ENCODE measurements at places on chromosomes 16 and 17.

- DNase-seq = no peak
Measured at GRCh38 chr16:81405702-81406113, 38.9 kb upstream of the CMIP start.

- DNase-seq = no peak
Measured at GRCh38 chr17:82775001-82775823, 23.3 kb downstream of the TBCD start.

DNA sequence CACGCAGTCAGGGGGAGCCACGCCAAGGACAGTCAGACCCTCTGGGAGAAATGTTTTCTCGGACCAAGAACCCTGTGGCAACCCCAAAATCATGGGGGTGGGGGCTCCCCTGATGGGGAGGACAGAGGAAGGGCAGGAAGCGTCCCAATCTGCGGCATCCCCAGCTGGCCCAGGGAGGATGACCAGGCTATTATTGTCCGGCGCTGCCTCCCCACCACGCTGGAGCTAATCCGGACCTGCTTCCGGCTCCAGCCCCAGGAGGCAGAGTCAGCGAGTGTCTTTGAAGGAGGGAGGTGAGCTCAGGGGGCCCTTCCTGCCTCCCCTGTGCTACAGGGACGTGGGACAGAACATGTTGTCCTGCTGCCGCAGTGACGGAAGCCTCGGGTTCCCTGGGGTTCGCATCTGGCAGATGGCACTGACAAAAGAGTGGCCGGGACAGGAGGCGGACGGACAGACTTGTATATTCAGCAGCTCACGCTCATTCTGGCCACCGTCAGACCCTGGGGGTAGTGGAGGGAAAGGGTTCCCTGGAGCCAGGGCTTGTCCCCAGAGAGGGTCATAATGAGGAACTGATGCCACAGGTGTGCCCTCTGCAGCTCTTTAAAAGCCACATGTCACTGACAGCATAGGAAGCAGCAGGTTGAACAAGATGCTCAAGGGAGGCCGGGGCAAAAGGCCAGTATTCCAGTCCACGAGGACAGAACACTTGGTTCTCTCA is 54.3 kb upstream of the CDC42EP4 start:
- no peak for DNase-seq

- peak; percentile 93 for DNase-seq
Measured at GRCh38 chr16:450785-451512, 25.5 kb downstream of the RAB11FIP3 start.

DNA sequence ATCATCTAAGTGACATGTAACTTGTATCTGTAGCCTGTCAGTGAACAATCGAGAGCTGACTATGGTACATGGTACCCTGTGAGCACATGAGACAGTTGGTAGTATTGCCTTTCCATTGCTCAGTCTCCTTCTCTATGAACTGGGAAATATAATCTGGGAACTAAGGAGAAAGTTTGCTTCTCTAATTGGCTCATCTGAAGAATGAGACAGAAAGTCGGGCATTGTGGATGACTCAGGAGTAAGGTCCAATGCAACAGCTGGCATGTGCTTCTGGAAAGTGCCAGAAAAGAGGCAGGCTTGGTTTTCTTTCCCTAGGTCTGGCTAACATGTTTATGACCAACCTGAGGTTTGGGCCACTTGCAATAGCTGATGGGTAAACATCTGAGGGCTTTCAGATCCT is 51.9 kb downstream of the ZZEF1 start:
- no peak for DNase-seq

DNA sequence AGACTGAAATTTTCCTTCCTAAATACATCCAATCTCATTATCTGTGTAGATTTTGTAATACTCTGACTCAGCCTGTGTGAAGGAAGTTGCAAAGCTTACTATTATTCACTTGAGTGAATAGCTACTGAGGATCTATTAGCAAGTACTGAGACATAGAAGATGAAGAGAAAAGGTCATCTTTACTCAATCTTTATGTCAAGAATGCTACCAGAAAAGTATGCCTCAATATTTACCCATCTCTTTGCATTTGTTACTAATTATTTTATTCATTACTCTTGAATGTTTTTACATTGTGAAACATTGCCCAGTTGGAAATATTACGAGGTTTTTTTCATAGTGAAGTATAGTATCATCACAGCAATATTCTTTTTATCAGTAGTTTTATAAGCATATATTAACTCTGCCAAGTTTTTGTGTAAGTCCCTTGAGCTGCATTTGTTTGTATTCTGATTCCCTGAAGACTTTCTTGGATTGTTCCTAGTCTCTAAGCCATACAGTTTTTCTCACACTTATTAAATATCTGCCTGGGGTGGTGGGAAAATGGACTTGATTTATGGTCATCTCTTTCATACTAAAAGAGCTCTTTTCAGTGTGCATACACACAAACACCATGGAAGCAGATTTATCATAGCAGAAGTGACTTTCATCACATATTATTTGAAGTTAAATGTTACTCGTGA is 110.4 kb downstream of the MRTFB start:
- no peak for DNase-seq

GRCh38 chr17:21035406-21035805 is 7.4 kb downstream of the USP22 start:
- no peak for DNase-seq

- DNase-seq = no peak
Measured at GRCh38 chr17:16352303-16352666, 984 bp downstream of the CENPV start.

DNA sequence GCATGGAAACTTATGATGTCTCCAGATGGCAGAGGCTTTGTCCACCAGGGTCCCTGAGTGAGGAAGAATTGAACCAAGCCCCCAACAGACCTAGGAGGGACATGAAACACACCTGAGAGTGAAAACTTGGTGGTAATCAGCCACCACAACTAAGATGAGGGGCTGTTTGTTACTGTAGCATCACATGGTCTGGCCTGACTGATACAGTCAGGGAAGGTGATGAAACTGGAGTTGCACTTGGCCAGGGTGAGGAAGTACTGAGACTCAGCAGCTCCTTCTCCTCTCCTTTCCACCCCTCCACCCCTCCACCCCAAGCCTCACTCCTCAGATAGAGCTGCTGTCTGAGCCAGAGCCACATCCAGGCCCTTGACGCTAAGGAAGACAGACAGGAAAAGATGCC is 37.2 kb downstream of the C16orf82 start:
- no peak for DNase-seq

- DNase-seq = no peak
Measured at GRCh38 chr17:11331547-11332513, 90.8 kb downstream of the SHISA6 start.

GRCh38 chr16:78200023-78200389 is 100.6 kb downstream of the WWOX start:
- DNase-seq = no peak

DNA sequence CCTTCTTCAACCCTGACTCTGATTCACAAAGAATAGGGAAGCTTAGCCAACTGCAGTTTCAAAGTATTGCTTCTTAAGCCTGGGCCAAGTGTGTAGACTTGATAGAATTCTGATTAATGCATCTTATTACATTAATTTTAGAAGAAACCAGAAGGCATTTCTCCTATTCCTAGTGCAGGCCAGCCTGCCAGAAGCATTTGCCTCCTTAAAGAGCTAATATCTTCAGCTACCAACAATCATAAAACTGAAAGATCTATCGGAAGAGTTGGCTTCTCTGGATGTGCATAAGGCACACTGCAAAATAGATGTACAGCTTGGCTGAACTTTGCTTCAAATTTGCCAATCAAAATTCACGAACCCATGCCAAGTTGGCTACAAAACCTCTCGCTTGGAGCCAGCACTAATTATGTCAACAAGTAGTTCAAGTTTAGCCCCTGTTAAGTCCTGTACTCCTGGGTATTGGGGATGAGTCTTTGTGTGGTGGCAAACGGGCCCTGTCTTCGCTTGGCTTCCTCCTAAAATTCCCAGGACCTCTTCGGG is 717.8 kb downstream of the WWOX start:
- no peak for DNase-seq

DNA sequence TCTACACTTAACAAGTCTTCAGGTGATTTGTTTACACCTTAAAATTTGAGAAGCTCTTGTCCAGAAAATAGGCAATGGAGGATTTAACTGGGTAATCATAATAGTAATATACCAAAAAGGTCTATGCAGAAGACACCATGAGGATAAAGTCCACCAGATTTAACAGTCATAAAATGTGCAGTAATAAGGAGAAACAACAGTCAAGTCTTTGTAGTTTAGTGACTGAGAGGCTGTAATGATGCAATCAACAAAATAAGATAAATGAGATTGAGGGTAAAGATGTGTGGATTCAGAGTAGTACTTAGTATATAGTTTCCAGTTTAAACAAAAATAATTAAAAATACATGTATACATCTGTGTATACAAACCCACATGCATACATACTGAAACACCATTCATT is 91.2 kb downstream of the STXBP4 start:
- DNase-seq = no peak

DNA sequence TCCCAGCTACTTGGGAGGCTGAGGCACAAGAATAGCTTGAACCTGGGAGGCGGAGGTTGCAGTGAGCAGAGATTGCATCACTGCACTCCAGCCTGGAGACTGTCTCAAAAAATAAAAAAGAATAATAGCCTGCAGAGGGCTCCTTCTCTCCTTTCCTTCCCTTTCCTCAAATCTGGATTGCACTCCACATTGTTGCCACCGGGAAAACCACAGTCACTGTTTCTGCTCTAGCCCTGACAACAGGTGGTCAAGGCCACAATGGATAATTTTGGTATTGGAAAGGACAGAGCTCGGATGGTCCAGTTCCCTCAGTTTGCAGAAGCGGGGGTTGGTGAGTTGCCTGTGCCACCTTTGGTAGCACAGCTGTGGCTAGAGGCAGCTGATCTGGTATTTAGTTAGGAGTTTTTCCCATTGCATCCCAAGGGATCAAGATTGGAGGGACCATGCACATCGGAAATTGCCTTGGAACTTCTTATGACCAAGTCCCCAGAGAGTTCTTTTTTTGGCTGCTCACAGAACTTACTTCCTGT is 44.7 kb upstream of the PRSS54 start:
- DNase-seq = no peak

- DNase-seq = no peak
Measured at GRCh38 chr17:34885076-34885475, 76.2 kb downstream of the CCT6B start.

DNA sequence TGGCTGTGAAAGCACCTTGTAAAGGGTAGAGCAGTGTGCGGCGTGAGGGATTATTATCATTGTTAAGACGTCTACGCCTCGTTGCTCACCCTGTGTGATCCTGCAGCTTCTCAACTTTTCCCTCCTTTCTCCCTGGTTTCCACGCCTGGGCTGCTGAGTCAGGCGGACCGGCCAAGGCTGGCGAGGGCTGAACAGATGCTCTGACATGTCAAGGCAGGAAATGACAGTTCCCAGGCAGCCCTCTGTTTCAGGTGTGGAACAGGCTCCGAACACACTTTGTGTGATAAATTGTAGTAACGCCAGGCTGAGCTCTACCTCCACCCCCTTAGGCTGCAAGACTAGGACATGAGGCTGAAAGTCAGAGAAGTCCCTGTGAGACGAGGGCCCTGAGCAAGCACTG is 46.0 kb upstream of the TBX2 start:
- DNase-seq = no peak

- no peak for DNase-seq
Measured at GRCh38 chr17:28193241-28193640, 125.8 kb upstream of the TMEM97 start.

DNA sequence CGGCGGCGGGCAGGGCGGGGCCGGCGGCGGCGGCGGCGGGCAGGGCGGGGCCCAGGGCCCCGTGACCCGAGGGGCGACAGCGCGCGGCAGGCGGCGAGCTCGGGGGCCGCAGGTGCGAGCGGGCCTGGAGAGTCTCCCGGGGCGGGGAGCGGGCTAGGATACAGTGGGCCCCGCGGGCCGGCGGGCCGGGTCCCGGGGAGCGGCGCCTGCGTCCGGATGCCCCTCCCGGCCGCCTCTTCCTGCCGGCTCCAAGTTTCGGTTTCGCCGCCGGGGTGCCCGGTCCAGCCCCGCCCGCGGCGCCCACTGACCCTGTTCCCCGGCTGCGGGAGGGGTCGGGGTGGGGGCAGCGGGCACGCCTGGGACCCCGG is at the start of gene RNF213:
TSS of gene RNF213 (plus strand) at position 62 of the 368 bp plus-strand sequence. CDS start 2,830 bp downstream, outside the sequence.
- no peak for DNase-seq

GRCh38 chr17:7348478-7349242 is 3.3 kb upstream of the KCTD11 start:
- no peak for DNase-seq

DNA sequence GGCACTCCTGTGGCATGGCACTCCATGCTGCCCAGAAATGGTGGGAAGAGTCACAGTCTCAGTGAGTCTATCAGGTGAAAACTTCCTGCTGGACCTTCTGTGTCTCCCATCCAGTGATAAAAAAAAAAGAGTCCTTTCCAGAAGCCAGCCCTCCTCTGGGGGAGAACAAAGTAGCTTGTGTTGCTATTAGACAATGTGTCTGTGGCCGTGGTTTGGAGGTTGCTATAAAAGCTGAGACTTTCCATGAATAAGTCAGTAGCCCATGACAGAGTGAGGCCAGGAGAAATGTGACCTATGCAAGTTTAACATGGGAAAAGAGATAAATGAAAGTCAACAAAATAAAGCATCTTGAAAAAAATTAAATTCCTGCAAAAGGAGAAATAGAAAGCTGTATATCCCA is 250.7 kb upstream of the MON1B start:
- no peak for DNase-seq

- no peak for DNase-seq
Measured at GRCh38 chr17:70422862-70423261, 253.5 kb downstream of the KCNJ2 start.

DNA sequence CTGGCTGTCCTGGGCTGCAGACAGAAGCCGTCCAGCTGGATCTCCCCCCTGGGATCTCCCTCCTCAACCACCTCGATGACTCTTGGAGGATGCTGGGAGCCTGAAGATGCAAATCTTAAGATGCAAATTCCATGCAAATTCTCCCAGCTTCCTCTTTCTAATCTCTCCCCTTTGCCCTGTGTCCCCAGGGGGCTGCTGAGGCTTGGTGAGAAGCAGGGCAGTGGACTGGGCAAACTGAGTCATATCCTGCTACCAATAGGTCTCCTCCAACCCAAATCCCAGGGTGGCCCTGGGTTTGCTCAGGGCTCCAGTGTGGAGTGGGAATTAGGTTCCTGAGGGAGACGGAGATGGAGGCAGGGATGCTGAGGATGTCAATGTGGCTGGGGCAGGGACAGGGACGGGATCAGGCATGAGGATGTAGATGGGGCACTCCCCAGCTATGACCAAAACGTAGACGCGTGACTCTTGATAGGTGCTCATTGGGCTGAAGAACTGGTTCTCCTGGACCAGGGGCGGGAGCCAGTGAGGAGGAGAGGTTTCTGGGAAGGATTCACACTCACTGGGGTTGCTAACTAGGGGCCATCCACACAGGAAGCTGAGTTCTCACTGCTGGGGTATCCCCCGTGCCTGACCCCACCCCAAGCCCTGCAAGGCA is 3.6 kb upstream of the ALOX12B start:
- DNase-seq = no peak
